Osteoblast (primary cell): ENCODE measurements at places on chromosomes 12 and 14. TPM values are rescaled to one million over a fixed set of nuclear protein-coding genes. Genes with fewer than 3 reads are reported as not detected.

DNA sequence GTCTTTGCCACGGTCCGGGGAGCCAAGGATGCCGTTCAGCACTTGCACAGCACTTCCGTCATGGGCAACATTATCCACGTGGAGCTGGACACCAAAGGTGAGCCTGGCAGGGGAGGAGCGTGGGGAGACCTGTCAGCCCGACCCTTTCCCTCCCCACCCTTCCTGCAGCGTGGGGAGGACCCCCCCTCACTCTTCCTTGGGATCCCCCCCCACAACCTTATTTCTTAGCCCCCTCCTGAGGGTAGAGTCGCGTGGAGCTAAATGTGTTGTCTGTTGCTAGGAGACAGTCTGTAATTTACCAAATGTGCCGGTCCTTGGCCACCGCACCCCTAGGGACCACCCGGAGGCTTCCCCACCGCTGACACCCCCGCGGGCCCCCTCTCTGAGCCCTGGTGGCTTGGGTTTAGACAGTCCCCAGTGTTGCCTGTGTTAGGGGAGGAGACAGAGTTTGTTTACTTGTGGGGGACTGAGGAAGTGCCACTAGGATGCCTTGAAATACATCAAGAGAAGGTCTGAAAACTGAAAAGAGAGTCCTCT lies 2.3 kb downstream of the SETD1B start:
- DNase-seq = no peak

DNA sequence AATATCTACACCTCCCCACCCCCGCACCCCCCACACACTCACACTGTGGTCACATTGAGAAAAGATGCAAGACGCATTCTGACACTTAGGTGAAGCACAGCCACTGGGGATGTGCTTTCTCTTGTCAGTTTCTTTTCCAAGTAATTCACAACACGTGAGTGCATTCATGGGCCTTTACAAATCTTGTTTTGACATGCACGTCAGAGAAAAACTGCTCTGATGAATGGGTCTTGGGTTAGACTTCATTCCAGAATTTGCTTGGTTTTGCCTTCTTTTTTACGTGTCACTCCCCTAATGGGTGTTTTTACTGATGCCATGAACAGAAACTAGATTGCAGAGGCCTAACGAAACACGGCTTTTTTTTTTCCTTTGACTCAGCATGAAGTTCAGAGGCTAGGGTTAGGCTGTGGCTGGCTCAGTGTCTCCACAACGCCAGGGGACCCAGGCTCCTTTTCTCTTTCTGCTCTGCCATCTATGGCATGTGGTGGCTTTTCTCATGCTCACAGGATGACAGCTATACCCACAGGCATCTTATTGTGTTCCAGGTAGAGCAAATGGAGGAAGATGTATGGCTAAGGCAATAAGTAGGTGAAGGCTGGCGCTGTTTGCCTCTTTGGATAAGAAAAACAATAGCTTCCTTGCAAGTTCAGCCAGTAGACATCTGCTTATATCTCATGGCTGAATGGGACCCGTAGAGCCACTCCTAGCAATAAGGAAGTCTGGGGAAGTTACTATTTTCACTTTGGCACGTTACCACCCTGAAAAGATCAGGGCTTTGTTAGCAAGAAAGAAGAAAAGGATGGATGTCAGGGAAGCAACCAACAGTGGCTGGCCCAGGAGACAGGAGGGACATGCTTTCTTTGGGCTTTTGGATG lies 253.3 kb downstream of the SLC15A4 start:
- no peak for DNase-seq

DTX1 gene
- total RNA-seq = under 0.01 TPM in 2 replicates

GRCh38 chr12:58673021-58673420 lies 247.3 kb downstream of the LRIG3 start:
- no peak for DNase-seq

- no peak for DNase-seq
Observed at GRCh38 chr12:68317047-68317667, 15.0 kb downstream of the MDM1 start.

DNA sequence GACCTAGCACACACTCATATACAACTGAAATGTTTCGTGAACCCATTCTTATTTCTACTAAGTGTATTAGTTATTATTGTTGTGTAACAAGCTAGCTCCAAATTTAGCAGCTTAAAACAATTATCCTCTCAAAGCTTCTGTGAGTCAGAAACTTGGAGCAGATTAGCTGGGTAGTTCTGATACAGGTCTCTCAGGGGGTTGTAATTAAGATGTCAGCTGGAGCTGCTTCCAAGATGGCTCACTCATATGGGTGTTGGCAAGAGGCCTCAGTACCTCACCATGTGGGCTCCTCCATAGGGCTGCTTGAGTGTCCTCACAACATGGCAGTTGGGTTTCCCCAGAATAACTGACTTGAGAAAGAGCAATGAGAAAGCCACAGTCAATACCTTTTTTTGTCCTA lies 9.8 kb downstream of the GPR135 start:
- no peak for DNase-seq

TAS2R42 gene
- not detected in 2 replicates for total RNA-seq

- peak; percentile 89 for DNase-seq
Observed at GRCh38 chr12:96140174-96140573, 54.0 kb upstream of the ELK3 start.

TMEM63C gene
- total RNA-seq = 0.72 TPM in 1 of 2 replicates, not detected in the other

KCNH3 gene
- total RNA-seq = not detected in 2 replicates

DNA sequence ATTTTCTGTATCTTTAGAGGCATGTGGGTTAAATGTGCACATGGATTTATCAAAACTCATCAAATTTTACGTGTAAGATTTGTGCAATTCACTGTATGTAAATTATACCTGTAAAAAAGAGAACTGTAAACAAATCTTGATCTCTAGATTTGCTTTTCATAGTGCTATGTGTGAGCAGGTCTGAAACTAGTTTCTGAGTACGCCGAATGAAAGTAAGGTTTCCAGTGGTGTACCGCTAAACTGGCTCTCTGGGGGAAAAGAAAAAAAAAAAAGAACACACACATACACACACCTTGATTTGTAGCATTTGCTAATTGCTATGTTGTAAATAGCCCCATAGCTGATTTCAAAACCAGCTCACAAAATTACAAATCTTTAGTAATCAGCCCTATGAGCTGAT lies 8.6 kb upstream of the SLC41A2 start:
- no peak for DNase-seq

DDX55 gene
- total RNA-seq = 19.2 and 20.6 TPM in 2 replicates

DNA sequence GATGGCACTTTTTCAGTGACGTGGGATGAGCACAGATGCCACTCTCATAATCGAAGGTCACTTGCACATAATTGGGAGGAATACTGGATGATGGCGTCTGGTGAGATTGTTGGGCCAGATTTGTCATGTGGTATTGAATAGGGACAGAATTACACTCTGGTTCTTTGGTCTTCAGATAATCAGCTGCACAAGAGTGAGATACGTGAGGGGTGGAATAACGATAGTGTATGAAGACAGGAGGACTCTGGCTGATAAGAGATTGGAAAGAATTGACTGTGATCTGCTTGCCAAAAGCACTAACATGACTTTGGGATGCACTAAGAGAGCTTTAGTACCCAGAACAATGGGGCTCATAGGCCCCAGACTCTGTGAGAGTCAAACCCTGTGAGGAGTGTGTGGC lies 7.0 kb upstream of the RABGGTA start:
- no peak for DNase-seq

GRCh38 chr12:19003987-19004619 lies 125.4 kb upstream of the PLEKHA5 start:
- peak; percentile 39 for DNase-seq

HRK gene
- total RNA-seq = under 0.01 and 0.59 TPM in 2 replicates

GRCh38 chr14:30632730-30633129 lies 10.6 kb downstream of the SCFD1 start:
- no peak for DNase-seq

LRRIQ1 gene
- total RNA-seq = under 0.01 TPM in 1 of 2 replicates, not detected in the other

- DNase-seq = no peak
Observed at GRCh38 chr14:30132196-30132595, 204.5 kb upstream of the PRKD1 start.

- DNase-seq = no peak
Observed at GRCh38 chr12:102503056-102503681, 22.8 kb upstream of the IGF1 start.

- DNase-seq = no peak
Observed at GRCh38 chr14:58356268-58356667, 39.5 kb upstream of the TOMM20L start.

- DNase-seq = no peak
Observed at GRCh38 chr14:24285351-24285750, 14.0 kb upstream of the RABGGTA start.

TAS2R8 gene
- under 0.01 and 0.36 TPM in 2 replicates for total RNA-seq

POTEG gene
- total RNA-seq = 0.29 and 0.36 TPM in 2 replicates

GRCh38 chr12:92912052-92912451 lies 17.0 kb downstream of the EEA1 start:
- peak; percentile 59 for DNase-seq

- DNase-seq = no peak
Observed at GRCh38 chr12:50611021-50611744, 106.4 kb downstream of the DIP2B start.

MYO1H gene
- total RNA-seq = 1.5 TPM in 1 of 2 replicates, not detected in the other
